ENCODE measurements at places on chromosomes 2 and 18. TPM values are rescaled to one million over a fixed set of nuclear protein-coding genes. Genes with fewer than 3 reads are reported as not detected.
A peak's percentile ranks its signal among the peaks of the same experiment; 100 is the strongest.

Gene CXCR2
- 0.19 TPM for total RNA-seq

DNA sequence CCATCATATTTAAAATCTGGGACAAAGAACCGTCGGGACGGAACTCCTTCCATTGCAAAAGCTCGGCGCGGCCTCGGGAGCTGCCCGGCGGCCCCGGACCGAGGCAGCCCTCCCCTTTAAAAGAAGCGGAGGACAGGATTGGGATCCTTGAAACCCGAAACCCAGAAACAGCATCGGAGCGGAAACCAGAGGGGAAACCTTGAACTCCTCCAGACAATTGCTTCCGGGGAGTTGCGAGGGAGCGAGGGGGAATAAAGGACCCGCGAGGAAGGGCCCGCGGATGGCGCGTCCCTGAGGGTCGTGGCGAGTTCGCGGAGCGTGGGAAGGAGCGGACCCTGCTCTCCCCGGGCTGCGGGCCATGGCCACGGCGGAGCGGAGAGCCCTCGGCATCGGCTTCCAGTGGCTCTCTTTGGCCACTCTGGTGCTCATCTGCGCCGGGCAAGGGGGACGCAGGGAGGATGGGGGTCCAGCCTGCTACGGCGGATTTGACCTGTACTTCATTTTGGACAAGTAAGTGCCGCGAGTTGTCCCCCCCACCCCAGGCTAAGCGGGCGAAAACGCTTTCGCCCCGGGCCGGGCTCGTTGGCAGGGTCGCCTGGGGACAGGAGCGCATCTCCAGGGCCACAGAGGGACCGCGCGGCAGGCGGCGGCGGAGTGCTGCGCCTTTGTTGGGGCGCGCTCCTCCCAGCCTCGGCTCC lies at the start of gene ANTXR1:
Gene ANTXR1, plus strand, starts transcription at position 38 of the 698 bp plus-strand sequence. Its CDS starts 321 bp downstream, at position 359.
- DNase-seq = peak; percentile 66

- peak; percentile 54 for DNase-seq
These were observed 28.4 kb downstream of the FBXO48 start for GRCh38 chr2:68438455-68439303.

GRCh38 chr2:217935235-217935879 lies 67.4 kb downstream of the TNS1 start:
- DNase-seq = no peak

- no peak for DNase-seq
These were observed 40.2 kb downstream of the MAP4K4 start for GRCh38 chr2:101737478-101738255.

- no peak for DNase-seq
These were observed 23.7 kb upstream of the AP1S3 start for GRCh38 chr2:223860809-223861738.

DNA sequence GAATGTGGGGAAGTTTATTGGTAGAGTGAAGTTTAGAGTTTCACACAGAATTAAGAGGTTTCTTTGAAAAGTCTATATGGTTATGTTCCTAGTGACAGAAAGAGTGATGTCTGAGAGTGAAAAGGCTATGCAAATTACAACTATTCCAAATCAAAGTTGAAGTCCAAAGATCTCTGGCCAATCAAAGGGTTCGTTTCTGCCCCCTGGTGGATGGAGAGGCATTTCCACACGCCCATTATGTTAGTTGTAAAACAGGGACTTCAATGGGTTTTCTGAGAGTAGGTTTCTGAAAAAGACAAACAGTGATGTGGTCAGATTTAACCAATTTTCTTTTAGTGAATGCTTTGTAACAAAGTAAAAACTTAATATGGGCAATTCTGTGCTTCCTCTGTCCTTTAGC lies 441.5 kb upstream of the POU3F3 start:
- DNase-seq = peak; percentile 66

Measured in activated CD4-positive, alpha-beta T cell treated with anti-CD3 and anti-CD28 coated beads, Interleukin-2, amount 10 ng/mL, durations not matched to agents 24 days and 14 days (primary cell).